ENCODE measurements at places on chromosomes 4 and X.

GRCh38 chr4:3329887-3330286 is 37.1 kb downstream of the RGS12 start:
- DNase-seq = no peak

GRCh38 chr4:139274790-139275189 is 5.2 kb downstream of the MGARP start:
- no peak for DNase-seq

DNA sequence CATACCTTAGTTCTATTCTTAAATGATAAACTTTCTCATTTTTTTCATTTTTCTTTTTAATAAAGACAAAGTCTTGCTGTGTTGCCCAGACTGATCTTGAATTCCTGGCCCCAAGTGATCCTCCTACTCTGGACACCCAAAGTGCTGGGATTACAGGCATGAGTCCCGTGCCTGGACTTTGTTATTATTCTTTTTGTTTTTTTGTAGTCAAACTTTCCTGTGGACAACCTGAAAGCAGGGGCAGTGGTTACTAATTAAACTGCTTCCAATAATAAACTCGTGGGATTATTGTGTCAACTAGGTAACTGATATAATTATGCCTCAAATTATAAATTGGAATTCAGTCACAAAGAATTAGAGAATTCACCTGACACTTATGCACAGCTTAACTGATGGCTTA is 107.8 kb upstream of the RAPGEF2 start:
- DNase-seq = no peak

GRCh38 chr4:17038510-17039176 is 140.2 kb upstream of the LDB2 start:
- DNase-seq = no peak

- no peak for DNase-seq
These were observed 94.7 kb upstream of the DIPK2B start for GRCh38 chrX:45295259-45295986.

Measured in NCI-H1694 (cell line).